NCI-H1436 (cell line): ENCODE measurements at places on chromosomes 12 and 14.

GRCh38 chr12:50537538-50537919, 32.7 kb downstream of the DIP2B start:
- DNase-seq = no peak

DNA sequence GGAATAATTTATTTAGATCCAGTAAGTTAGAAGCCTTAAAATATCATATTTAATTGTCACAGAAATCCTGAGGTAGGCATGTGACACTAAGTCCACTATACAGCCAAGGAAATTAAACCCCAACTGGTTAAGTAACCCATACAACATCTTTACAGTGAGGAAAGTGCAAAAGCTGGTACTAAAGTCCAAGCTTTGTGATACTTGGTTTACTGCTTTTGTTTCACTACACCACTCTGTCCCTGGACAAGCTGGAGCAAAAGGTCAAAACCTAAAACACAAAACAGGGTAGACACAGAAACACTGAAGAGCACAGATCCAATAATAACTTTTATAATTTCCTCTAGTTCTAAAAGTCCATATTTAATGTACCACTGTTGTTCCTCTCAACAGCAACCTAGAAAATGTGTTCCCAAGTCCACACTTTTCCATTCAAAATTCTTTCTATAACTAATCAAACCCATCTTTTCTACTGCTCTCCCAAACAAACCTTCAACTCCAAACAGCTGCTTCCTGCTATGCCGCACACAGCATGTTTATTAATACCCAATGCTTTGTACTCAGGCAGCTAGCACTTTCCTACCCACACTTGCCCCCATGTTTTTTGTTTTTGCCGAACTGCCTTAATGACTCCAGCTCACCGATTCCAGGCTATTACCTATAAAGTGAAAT, 90.9 kb downstream of the MED13L start:
- no peak for DNase-seq

DNA sequence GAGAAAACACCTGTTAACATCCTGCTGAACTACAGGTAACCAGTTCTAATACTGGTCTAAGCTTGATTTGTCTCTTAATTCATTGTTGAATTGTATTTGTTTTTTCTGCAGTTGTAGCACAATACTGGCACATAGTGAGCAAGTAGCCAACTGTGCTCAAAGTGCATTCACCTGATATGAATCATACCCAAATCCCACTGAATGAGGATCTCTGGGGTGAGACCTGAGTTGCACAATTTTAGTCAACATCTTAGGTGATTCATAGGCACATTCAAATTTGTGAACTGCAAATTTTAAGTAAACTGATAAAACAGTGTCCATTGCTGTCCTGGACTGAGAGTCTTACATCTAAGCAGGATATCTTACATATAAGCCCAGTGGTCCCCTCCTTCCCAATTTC, 12.8 kb downstream of the KCNC2 start:
- no peak for DNase-seq

DNA sequence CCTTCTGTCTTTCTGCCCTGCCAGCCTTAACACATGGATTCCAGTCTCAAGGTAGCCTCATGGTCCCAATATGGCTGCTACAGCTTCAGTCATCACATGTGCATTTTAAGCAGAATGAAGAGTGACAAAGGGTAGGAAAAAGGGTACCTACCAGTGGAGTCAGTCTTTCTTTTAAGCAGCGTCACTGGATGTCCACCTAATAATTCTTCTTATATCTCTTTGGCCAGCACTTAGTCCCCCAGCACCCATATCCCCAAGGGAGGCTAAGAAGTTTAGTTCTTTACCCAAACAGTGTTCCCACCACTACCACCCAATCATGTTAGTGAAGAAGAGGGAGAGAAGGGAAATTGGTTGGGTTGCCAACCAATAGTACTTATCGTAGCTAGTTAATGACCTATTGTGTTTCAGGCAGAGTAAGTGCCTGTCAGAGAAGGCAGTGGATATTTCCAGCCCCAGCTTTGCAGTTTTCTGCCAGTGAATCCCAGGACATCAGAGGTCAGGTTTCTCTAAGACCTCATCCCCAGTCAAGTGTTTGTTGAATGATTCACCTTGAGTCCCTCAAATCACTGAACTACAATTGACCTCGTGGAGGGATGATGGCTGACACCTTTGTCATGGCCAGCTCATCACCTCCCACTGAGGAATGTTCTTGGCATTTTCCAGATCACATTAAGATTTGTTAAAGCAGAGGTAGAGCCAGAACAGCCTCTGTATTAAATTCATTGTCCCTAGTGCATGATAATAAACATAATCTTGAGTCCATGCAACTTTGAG, 250.9 kb upstream of the CRY1 start:
- DNase-seq = no peak

GRCh38 chr14:34029921-34030334, 79.1 kb upstream of the EGLN3 start:
- no peak for DNase-seq

- DNase-seq = no peak
Measured at GRCh38 chr12:79531518-79531917, 159.2 kb downstream of the PAWR start.

DNA sequence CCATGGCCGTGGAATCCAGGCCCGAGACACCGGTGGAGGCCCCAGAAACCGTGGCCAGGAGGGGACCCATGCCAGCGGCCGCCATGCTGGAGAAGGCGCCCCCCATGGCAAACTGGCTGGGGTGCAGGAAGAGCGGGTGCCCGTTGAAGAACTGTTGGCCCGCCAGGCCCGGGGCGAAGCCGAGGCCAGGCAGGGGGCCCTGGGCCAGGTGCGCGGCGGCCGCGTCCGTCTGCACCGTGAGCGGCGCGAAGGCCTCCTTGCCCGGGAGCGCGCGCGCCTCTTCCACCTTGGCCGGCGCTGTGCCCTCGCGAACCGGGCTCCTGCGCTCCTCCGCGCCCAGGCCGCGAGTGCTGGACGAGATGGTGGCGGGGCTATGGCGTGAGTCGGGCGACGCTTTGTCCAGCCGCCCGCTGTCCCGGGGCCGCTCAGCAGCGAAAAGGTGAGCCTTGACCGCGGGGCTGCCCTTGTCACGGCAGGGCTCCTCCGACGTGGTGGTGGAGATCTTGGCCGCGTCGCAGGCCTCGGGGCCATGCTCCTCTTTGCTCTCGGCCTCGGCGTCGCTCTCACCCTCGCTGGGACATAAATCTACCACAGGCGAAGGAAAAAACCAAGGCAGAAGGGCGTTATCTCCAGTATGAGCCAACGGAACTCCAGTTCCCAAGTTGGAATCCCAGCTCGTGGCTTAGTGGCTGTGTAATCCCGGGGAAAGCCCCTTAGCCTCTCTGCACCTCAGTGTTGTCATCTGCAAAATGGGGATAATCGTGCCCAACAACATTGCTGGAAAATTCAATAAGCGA, 9.5 kb downstream of the TBX3 start:
- DNase-seq = no peak

- DNase-seq = no peak
Measured at GRCh38 chr12:117010693-117011451, 88.3 kb downstream of the TESC start.

DNA sequence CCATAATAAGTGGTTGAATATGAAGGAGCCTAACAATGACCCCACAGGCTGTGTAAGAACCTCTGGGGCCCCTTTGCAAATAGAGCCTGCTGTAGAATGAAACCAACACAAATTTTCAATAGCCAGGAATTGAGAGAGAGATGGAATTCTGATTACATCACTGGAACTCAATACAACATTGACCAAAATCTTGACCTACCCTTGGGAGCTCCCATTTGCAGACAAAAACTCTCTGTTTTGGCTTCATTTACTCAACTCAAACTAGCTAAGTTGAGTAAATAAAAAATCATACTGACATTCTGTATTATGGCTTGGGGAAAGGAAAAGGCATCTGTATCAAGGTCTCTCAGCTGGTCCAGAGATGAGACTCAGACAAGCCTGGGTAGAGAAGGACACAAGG, 91.0 kb downstream of the TBX3 start:
- DNase-seq = no peak

DNA sequence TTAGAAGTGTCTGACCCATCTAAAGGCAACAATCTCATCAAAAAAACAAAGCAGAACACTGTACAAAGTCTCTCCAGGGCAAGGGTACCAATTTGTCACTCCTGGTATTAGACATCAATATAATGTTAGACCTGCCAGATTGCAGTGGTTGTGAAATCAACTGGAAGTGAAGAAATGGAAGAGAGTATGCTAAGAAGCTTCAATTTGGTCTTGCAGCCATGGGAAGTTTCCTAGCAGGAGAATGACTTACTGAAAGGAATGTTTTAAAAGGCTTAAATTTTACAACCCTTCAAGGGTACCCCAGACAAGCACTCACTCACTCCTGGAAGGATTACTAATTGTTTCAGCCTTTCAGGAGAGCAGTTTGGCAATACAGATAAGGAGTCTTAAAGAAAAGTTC, 18.9 kb downstream of the LLPH start:
- no peak for DNase-seq

GRCh38 chr12:122979001-122979907, 1.2 kb upstream of the ARL6IP4 start:
- DNase-seq = no peak

GRCh38 chr14:103194256-103195045, 71.2 kb downstream of the TNFAIP2 start:
- no peak for DNase-seq

GRCh38 chr14:90491911-90492531, 95.2 kb downstream of the CALM1 start:
- DNase-seq = no peak

DNA sequence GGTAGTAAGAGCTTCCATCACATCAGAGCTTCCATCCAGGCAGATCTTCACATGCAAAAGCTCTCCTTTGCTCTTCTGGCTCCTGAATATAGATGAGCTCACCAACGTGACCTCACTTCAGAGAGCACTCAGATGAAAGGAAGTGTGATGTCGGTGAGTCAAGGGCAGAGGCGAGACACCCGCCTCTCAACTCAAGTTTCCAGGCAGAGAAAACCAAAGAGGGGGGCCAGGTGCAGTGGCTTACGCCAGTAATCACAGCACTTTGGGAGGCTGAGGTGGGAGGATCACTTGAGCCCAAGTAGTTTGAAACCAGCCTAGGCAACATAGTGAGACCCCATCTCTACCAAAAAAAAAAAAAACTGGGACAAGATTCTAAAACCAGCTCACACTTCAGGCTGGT, 126.9 kb downstream of the DUSP6 start:
- no peak for DNase-seq

GRCh38 chr12:42486407-42486806, 103.1 kb downstream of the PRICKLE1 start:
- DNase-seq = no peak

GRCh38 chr12:107435520-107435919, 250.1 kb upstream of the PWP1 start:
- DNase-seq = no peak

DNA sequence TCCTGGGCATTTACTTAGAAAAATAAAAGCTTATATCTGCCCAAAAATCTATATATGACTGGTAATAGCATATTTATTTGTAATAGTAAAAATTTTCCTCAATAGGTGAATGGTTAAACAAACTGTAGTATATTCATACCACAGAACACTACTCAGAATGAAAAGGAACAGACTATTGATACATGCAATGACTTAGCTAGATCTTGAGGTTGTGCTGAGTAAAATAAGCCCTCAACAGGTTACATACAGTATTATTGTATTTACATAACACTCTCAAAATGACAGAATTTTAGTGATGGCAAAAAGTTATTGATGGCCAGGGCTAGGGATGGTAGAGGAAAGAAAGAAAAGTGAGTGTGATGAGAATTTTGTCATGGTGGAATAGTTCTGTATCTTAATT, 178.4 kb downstream of the BMP4 start:
- DNase-seq = no peak

- DNase-seq = no peak
Measured at GRCh38 chr12:75853626-75854025, 177.9 kb downstream of the PHLDA1 start.

GRCh38 chr12:15171012-15171655, 50.1 kb downstream of the RERG start:
- DNase-seq = no peak

DNA sequence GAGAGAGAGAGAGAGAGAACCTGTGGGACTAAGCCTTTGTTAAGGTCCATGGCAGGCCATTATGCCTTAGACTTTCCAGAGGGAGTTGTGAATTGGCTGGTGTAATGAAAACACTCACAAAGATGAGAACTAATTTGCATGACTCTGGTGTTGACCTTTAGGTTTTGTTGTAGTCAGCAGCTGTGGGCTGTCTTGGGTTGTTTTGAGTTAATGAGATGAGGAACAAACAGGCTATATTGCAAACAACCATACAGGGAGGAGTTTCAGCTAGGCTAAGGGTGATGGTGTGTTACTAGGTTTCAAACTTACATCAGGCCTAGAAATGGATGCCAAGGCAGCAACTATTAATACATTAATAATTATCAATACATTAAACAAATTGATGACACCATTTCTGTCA, 26.3 kb downstream of the ATXN7L3B start:
- DNase-seq = no peak

DNA sequence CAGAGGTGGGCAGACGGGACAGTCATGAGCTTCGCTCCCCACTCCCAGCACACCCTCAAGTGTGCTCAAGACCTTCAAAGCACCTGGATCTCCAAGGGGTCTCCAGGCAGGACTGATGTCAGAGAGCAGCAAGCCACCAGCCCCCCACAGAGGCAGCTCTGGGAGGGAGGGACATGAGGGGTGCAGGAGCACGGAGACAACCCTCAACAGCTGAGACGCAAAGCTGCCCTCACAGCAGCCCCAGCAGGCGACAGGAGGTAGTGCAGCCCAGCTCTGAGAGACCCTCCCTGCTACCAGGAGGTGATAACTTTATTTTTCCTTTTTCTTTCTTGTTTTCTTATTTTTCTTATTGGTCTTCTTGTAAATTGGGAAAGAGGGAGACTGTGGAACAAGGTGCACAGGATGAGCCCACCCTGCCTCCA, 17.9 kb downstream of the SIVA1 start:
- no peak for DNase-seq

- DNase-seq = no peak
Measured at GRCh38 chr12:505221-505620, 45.5 kb downstream of the B4GALNT3 start.

DNA sequence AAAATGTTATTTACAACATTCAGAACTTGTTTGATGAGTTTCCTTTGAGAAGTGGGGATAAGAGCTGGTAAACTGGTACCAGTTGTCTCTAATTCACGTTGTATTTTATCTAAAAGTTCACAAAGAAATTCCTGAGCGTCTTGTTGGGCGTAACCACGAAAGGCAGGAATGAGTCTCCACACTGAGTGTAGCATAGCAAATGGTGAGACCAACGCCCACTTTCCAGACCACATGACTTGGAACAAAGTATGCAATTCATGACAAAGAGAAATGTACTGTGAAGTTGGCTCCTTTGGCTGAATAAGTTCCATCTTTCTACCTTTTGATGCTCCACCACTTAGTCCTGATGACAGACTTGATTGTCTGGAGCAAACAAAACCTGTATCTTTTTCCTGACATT, 18.4 kb downstream of the USP44 start:
- no peak for DNase-seq
